ENCODE measurements at places on chromosomes 2 and 18.
A peak's percentile ranks its signal among the peaks of the same experiment; 100 is the strongest.

GRCh38 chr2:69745035-69745434 lies 3.1 kb downstream of the ANXA4 start:
- no peak for DNase-seq

DNA sequence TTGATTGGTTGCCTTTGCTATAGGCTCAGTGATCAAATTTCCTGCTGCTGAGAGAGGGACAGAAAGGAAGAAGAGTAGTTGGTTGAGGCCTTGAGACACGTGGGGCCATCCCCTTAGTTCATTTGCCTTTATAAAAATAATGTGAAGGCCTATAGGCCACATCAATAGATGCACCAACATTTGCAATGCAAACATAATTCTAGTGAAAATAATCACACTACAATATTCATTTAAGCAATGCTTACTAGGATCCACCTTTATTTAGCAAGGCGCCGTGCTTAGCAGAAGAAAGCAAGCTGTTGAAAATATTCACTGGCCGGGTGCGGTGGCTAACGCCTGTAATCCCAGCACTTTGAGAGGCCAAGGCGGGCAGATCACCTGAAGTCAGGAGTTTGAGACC lies 105.3 kb upstream of the CXCR4 start:
- DNase-seq = no peak

DNA sequence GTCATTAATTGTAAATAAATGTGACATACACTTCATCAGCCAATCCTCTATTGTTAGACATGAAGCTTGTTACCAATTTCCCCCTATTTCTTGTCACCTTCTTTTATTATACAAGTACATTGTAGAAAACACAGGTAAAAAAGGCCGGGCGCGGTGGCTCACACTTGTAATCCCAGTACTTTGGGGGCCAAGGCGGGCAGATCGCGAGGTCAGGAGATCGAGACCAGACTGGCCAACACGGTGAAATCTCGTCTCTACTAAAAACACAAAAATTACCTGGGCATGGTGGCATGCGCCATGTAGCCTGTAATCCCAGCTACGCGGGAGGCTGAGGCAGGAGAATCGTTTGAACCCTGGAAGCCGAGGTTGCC lies 42.7 kb upstream of the UBE2F start:
- no peak for DNase-seq

DNA sequence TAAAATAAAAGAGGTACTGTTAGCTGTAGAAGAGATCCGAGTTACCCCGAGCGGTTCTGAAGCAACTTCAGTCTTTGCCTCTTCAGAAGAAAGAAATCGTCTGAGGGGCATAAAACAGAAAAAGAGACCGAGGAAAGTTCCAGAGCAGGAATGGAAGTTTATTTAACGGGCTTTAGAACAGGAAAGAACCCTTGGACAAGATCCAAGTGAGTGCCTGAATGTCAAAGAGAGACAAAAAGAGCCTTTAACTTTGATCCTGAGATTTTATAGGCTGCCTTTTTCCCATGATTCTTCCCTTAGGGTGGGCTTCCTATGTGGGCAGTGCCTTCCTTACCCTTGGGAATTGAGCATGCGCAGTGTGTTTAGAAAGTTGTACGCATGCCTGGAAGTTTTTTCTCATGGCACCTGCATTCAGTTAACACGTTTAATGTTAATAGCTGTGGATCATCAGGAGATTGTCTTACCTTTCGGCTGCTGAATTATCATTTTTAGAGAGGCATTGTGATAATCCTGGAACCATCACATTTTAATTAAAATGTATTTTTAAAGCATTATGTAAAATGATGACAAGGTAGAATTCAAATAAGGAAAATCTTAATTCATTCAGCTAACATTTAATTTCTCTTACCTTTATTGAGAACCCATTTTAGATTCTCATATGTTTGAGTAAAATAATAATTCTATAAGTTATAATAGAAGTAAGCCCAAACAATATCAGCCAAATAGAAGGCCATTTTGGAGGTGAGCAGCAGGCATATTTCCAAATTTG lies 269.5 kb upstream of the ZSWIM2 start:
- DNase-seq = no peak

DNA sequence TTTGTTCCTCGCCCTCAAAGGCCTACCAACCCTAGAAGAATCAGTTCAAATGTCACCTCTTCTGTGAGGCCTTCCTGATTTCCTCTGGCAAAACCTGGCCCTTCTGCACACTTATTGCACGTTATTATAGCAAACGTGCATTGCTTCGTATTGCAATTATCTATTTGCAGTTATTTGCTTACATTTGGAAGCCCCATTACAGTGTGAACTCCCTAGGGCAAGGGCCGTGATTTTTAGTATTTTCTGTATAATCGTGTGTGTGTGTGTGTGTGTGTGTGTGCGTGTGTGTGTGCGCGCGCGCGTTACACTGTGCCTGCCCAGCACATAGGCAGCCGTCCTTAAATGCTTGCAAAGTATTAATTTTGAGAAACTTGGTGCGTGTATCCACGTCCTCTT lies 460 bp upstream of the SEMA4F start:
- no peak for DNase-seq

GRCh38 chr2:60838481-60838880 lies 42.9 kb upstream of the REL start:
- DNase-seq = no peak

GRCh38 chr18:23718731-23719130 lies 29.5 kb downstream of the LAMA3 start:
- no peak for DNase-seq

GRCh38 chr2:145812165-145812554 lies 1292.2 kb upstream of the ZEB2 start:
- DNase-seq = no peak

DNA sequence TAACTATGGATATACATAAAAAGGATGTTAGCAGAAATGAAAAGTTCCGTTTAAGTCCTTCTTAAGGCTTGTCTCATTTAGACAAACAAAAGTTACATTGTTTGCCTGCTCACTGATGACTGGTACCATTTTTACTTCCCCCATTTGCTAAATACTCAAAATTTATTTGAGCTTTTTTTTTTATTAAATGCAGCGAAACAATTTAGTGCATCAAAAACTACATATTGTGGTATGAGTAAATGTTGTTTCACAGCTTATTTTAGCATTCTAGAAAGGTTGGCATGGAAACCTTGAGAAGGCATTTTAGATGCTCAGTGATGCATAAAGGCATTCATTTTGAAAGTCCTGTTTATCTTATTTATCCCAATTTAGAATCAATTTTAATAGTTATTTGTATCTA lies 100.0 kb downstream of the MAP2 start:
- DNase-seq = no peak

DNA sequence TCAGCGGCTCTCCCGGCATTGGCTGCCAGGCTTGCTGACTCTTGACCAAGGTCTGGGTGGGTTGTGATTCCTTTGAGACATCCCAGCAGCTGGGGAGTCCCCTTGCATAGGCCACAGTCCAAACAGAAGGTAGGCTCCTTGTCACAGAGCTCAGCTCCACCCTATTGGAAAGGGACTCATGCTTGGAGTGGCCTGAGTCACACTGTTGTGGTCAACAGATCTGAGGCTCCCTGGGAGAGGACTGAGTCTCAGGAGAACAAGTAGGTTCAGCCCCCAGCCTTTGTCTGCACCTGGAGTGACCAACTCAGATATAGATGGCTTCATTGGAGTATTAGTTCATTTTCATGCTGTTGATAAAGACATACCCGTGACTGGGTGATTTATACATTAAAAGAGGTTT lies 32.1 kb upstream of the SH3BP4 start:
- DNase-seq = no peak

DNA sequence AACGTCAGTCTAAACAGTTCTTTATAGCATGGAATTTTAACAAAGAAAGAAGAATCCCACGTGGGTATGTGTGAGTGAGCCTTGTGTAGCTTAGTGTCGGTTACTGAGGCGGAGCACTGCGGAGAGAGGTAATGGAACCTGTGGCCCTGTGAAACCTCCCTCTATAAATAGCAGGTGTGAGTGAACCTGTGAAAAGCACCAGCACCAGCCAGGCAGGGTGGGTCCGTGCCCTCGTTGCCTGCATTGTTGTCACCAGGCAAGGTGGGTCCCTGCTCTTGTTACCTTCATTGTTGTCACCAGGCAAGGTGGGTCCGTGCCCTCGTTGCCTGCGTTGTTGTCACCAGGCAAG lies 4.7 kb downstream of the CTDP1 start:
- DNase-seq = no peak

DNA sequence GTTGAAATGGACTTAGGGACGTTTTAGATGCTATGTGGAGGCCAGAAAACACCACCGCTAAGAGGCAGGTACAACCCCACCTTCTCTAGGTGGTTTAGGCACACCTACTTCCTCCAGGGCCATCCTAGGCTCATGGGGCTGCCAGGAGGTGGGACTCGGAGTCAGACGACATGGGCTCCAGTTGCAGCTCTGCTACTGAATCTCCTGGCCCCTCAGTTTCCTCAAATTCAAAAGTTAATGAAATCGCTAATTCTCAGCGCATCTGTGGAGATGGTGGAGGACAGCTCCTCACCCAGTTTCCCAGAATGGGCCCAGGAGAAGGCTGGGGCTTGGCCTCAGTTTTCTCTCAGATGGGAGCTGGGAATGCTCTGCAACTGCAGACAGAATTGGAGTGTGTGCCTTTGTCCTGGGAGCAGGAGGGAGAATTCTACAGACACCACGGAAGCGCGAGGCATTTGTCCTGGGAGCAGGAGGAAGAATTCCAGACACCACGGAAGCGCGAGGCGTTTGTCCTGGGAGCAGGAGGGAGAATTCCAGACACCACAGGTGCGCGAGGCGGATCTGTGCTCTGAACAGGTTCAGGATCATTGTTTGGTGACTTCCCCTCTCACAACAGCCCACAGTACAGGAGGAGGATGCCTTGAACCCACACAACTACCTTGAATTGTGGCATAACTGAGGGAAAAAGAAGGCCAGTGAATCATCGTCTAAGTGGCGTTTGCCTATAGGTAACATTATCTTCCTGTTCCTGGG lies 103.7 kb upstream of the PXDN start:
- no peak for DNase-seq

GRCh38 chr18:841647-842370 lies 29.8 kb upstream of the YES1 start:
- DNase-seq = no peak

- peak; percentile 5 for DNase-seq
These were observed 898.9 kb downstream of the CPS1 start for GRCh38 chr2:211455216-211455841.

DNA sequence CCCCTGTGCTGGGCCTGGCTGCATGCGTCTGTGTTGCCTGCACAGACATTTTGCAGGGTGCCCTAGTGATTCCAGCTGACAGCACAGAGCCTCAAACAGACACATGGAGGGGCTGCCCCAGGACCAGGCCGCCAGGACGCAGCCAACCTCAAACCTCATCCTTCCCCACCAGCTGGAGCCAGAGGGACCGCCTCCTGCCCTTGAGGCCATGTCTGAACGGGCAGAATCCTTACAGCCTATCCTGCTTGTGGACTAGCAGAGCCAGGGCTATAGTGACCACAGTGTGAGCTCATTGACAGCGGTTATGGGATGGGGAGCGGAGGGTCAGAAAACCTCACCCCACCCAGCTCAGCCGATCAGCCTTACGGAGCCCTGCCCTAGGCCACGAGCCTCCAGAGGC lies 22.4 kb downstream of the ODC1 start:
- DNase-seq = no peak

GRCh38 chr2:8264981-8265380 lies 416.9 kb upstream of the ID2 start:
- DNase-seq = no peak

GRCh38 chr18:7236072-7236471 lies 5.2 kb downstream of the LRRC30 start:
- no peak for DNase-seq

DNA sequence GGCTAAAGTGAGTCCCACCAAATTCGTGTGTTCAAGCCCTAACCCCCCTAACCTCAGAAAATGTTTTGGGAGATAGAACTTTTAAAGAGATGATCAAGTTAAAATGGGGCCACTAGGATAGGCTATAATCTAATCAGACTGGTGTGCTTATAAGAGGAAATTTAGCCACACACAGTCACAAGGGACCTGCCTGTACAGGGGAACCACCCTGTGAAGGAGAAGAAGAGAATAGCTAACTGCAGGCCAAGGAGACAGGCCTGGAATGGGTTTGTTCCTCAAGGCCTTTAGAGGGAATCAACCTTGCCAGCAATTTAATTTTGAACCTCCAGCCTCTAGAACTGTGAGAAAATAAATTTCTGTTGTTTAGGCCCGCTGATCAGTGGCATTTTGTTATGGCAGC lies 36.0 kb upstream of the TANK start:
- DNase-seq = no peak

DNA sequence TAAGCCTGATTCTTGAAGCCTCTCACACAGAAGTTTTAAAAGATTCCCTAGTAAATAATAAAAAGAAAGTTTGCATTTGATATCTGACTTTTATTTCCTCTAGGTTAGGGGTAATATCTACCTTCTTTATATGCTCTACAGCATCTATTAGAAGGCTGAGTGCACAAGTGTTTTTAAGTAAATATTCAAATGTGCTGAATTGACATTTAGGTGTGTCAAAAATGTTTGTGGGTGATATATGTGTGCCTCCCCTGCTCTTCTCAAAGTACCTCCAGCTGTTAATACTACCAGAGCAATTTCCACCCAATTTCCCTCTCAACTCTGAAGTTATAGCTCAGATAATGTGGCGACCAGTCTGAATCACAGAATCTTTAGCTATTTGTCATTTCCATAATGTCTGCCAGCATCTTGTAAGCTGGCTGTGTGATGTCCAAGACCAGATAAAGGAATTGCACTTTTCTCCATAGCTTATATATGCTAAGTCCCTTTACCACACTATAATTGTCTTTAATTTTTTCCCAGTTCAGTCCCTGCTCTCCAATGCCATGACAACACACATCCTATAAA lies 24.4 kb upstream of the ERMN start:
- no peak for DNase-seq

DNA sequence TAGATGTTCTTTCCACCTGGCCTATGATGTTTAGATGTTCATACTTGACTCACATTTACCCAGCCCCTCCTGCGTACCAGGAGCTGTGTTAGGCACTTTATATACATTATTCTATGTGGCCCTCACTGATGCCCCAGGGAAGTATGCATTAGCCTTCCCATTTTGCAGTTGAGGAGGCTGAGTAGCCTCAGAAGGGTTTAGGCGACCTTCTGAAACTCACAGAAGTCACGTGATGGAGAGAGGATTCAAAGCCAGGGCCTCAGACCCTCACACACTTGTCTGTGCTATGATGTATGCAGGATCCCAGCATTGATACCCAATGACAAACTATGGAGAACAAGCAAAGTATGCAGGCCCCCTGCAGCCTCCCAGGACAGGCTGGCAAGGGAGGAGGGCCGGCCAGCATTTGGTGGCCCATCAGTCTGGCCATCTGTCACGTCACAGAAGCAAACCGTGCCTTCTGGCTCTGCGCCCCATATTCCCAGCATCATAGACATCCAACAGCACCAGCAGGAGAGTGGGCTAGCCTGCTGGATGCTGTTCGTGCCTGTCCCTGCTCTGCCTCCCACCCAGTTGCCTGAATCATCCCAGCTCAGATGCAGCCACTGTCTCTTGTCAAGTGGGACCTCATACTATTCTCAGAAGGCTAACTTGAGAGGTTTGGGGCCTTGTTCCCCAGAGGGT lies 33.6 kb downstream of the EHD3 start:
- no peak for DNase-seq

GRCh38 chr2:3044587-3045317 lies 332.9 kb downstream of the EIPR1 start:
- DNase-seq = no peak

GRCh38 chr18:58633874-58634273 lies 5.0 kb upstream of the ALPK2 start:
- DNase-seq = no peak

- DNase-seq = peak; percentile 49
These were observed 9.7 kb upstream of the WNT10A start for GRCh38 chr2:218870984-218871344.

Measured in heart right ventricle (tissue), 16 donors.